Uterus (tissue), 4 donors: ENCODE measurements at places on chromosomes 3 and 15. TPM values are rescaled to one million over a fixed set of nuclear protein-coding genes. Genes with fewer than 3 reads are reported as not detected.
A peak's percentile ranks its signal among the peaks of the same experiment; 100 is the strongest.

GRCh38 chr3:162052636-162053035 is 556.0 kb downstream of the OTOL1 start:
- no peaks in the 10 kb centered on the region for H3K27me3 ChIP-seq
- H3K4me3 ChIP-seq = no peak overlapping the region
- H3K27ac ChIP-seq = no peak overlapping the region

GRCh38 chr3:30680789-30681648 is 74.6 kb downstream of the TGFBR2 start:
- H3K36me3 ChIP-seq = no peaks in the 10 kb centered on the region
- peaks cover 31% of the 10 kb centered on the region for H3K4me1 ChIP-seq
- DNase-seq = peak; percentile 42

The SAMD7 gene
- not detected for total RNA-seq

The CCR9 gene
- not detected for total RNA-seq

The SNURF gene
- 22.2 TPM for total RNA-seq

DNA sequence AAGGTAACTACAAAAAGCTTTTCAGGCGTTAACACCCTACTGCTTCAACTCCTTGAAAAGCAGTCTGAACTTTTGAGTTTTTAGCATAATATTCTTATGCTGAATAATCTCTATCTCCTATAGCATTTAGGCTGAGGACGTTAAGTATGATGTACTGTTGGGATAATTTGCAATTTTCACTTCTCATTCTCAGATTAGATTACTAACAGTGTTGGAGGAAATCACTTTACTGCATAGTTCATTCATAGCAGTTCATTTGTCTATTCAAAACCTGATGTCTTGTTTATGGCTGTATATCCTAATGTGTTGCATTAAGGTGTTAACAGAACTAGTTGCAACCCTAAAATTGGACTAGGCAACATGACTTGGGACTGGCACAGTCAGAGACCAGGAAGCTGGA is 983.1 kb downstream of the FHIT start:
- DNase-seq = no peak
- no peak overlapping the region for H3K27ac ChIP-seq
- H3K4me3 ChIP-seq = no peak overlapping the region
- no peaks in the 10 kb centered on the region for H3K4me1 ChIP-seq

The NDUFB4 gene
- 114 TPM for total RNA-seq

The TMEM207 gene
- not detected for total RNA-seq

DNA sequence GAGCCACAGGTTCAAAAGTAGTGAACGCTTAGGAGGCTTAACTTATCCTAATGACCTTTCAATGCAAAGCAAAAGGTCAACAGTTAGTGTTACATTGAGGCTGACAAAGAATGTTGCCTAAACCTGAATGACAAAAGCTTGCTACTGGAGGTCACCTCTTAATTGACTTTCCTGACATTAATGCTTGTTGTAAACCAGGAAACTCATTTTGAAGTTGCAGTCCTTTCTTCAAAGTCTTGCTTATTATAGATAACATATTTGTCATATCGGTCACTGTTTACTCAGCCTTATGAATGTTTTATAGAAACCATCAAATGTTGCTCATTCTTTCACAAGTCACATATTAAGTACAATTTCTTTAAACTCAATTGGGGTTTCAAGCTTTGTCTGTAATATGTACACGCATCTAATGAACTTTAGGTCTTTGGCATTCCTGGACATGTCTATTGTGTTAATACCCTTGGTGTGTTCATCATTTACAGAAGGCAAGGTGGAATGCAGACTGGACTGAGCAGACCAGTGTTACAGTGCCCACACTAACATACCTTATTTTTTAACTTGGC is 488.2 kb upstream of the NECTIN3 start:
- DNase-seq = no peak
- H3K27ac ChIP-seq = no peak overlapping the region
- no peaks in the 10 kb centered on the region for H3K4me1 ChIP-seq

DNA sequence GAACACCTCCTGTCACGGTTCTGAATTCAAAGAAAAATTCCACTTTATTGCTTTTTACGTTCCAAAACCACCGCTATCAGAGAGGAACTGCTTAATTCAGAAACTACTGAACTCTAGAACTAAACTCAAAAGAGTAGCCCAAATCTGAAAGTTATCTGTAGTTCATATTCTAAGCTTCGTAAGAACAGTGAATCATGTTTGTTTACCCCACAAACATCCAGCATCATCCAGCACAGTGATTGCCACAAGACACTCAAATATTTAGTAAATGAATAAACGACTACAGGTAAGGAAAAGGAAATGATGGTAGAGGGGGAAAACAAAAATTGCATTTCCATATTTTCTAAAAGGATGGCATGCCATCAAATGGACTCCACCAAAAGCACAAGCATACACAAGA is 32.3 kb downstream of the VPS13C start:
- no peak overlapping the region for H3K4me3 ChIP-seq
- no peak overlapping the region for H3K27ac ChIP-seq
- DNase-seq = no peak
- no peaks in the 10 kb centered on the region for H3K36me3 ChIP-seq

The CRYGS gene
- total RNA-seq = not detected

DNA sequence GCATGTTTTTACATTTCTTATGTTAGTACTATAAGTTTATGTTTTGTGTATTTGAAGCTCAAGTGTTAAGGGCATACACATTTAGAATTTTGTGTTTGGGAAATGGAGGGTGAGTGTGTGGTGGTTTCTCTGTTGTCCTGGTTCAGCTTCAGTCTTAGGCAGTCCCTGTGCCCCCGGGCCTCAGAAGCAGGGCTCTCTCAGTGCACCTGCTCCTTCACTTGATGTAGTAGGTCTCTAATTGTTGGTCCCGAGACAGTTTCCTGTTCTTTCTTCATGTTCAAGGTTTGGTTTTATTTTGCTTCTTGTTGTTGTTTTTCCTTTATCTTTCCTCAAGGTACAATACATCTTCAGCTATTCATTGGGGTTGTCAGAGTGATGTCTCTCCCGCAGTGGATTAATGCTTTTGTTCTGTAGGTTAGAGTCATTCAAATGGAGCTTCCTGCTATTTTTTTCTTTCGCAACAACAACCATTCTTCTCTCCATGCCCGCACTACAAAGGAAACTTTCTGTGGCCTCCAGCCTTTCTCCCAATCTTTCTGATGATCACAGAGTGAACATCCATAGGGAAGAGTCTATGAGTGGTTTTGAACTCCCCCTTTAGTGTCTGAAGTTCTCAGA is 177.8 kb upstream of the GOLGA6L4 start:
- H3K4me1 ChIP-seq = no peaks in the 10 kb centered on the region
- DNase-seq = no peak
- H3K27ac ChIP-seq = no peak overlapping the region
- H3K4me3 ChIP-seq = no peak overlapping the region
- H3K27me3 ChIP-seq = no peaks in the 10 kb centered on the region
- H3K36me3 ChIP-seq = no peaks in the 10 kb centered on the region

DNA sequence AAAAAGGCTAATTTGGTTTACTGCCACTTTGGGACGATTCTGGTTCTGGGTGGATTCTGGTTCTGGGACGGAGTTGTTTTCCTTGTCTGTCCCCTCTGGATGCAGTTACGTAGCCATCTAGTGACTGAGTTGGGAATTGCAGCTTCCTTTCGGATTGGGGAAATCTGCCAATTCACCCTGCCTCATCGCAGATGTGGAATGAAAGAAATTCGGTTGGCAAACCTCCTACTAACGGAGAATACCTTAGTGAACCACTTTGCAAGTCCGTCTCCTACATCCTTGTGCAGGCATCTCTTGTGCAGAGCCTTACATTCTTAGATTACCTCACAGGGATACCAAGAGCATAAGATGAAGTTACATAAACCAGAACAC is 31.5 kb upstream of the AP4E1 start:
- no peaks in the 10 kb centered on the region for H3K4me1 ChIP-seq
- H3K36me3 ChIP-seq = no peaks in the 10 kb centered on the region
- H3K27ac ChIP-seq = peak overlapping the region; percentile 44
- no peaks in the 10 kb centered on the region for H3K27me3 ChIP-seq
